Thoracic aorta (tissue), 2 donors: ENCODE measurements at places on chromosomes 4 and X. TPM values are rescaled to one million over a fixed set of nuclear protein-coding genes. Genes with fewer than 3 reads are reported as not detected.

Gene CLIC2
- total RNA-seq: 18.7 TPM

Gene RNF150
- total RNA-seq: 9.7 TPM

Gene ETDB
- total RNA-seq: not detected

Gene POF1B
- 0.81 TPM for total RNA-seq

Gene PAGE4
- not detected for total RNA-seq

Gene MAGEB10
- total RNA-seq: not detected

Gene ANKRD17
- 49.3 TPM for total RNA-seq

Gene RPL39
- 1,700 TPM for total RNA-seq

Gene NAP1L2
- total RNA-seq: 4.2 TPM

Gene TCEAL6
- not detected for total RNA-seq

Gene HSFX1
- total RNA-seq: 0.54 TPM

Gene WAS
- 8.5 TPM for total RNA-seq

Gene ENOX2
- total RNA-seq: 28.7 TPM

GRCh38 chrX:75781611-75782010 lies 3.4 kb downstream of the MAGEE2 start:
- H3K4me1 ChIP-seq: no peaks in the 10 kb centered on the region
- no peak for DNase-seq
- no peaks in the 10 kb centered on the region for H3K36me3 ChIP-seq
- H3K4me3 ChIP-seq: no peak overlapping the region

GRCh38 chrX:139844884-139845283 lies 88.0 kb downstream of the ATP11C start:
- no peak for DNase-seq
- no peak overlapping the region for H3K4me3 ChIP-seq
- H3K4me1 ChIP-seq: no peaks in the 10 kb centered on the region
- H3K36me3 ChIP-seq: no peaks in the 10 kb centered on the region
- H3K27me3 ChIP-seq: no peaks in the 10 kb centered on the region

DNA sequence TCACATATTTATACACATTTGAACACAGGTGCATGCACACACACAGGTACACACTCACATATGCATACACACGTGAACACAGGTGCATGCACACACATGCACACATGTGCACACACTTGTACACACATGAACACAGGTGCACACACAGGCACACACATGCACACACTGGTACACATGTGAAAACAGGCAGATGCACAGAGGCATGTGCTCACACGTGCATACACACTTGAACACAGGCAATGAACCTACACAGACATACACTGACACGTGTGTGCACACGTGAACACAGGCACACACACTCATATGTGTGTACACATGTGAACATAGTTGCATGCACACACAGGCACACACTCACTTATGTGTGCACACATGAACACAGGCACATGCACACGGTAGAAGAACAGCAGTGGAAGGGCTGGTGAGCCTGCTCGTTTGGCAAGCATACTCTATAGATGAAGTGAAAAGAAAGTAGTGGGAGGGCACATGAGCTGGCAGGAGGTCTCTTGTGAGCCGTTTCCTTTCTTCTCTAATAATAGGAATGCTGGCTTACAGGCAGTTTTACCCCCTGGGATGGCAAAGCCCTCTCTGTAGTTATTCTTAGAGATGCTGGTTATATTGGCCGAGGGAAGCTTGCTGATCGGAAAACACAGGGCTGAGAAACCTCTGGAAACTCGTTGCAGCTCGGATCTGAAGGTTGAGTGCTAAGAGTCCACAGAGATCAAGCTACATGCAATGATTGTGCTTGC lies 279.6 kb upstream of the CLNK start:
- no peaks in the 10 kb centered on the region for H3K36me3 ChIP-seq
- H3K27ac ChIP-seq: no peak overlapping the region
- H3K27me3 ChIP-seq: no peaks in the 10 kb centered on the region
- no peaks in the 10 kb centered on the region for H3K4me1 ChIP-seq

- H3K36me3 ChIP-seq: no peaks in the 10 kb centered on the region
- DNase-seq: no peak
- H3K4me3 ChIP-seq: no peak overlapping the region
These were observed 42.0 kb downstream of the USP26 start for GRCh38 chrX:133054761-133055405.

DNA sequence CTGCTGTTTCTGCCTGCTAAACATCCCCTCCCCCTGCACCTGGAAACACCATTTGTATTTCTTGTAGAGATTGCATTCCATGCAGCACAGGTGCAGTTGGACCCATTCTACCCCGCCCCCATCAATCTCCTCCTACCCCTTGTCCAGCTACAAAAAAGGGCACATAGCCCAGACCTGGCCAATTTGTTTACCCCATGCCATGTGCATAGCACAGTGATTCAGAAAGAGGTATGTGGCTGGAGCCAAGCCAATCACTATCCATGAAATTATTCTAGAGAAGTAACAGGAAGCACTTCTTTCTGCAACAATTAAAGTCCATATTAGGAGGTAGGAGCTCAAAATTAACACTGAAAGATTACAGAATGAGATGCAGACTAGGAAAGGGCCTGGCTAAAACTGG lies 20.2 kb upstream of the TMEM184C start:
- DNase-seq: no peak
- H3K27ac ChIP-seq: peak overlapping the region; percentile 48
- peaks cover 13% of the 10 kb centered on the region for H3K4me1 ChIP-seq
- no peaks in the 10 kb centered on the region for H3K36me3 ChIP-seq
- no peaks in the 10 kb centered on the region for H3K27me3 ChIP-seq

GRCh38 chrX:70124678-70125077 lies 8.6 kb upstream of the IGBP1 start:
- H3K4me1 ChIP-seq: no peaks in the 10 kb centered on the region
- H3K27me3 ChIP-seq: no peaks in the 10 kb centered on the region
- no peak overlapping the region for H3K27ac ChIP-seq
- H3K36me3 ChIP-seq: no peaks in the 10 kb centered on the region
- no peak overlapping the region for H3K4me3 ChIP-seq
- no peak for DNase-seq

DNA sequence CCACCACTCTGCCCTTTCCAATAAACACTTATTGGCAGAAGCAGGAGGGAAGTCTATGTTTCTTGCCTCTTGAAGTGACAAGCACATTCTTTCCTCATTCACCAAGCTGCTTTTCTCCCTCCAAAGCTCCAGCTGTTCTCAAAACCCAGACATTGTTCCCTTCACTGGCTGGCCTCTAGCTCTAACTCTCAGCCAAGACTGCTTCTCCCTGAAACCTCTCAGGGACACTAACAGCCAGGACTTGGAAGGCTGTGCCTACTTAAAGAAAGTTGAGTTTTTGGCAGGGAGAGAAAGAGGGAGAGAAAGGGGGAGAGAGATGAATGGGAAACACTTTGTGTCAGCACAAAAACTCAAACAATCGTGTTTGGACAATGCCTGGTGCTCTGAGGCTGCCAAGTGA lies 99.5 kb downstream of the COX18 start:
- no peaks in the 10 kb centered on the region for H3K36me3 ChIP-seq
- peak; percentile 5 for DNase-seq
- peak overlapping the region; percentile 75 for H3K27ac ChIP-seq
- peak overlapping the region; percentile 3 for H3K4me3 ChIP-seq

GRCh38 chr4:54233697-54234496 lies 4.8 kb downstream of the PDGFRA start:
- DNase-seq: no peak
- peaks cover 5% of the 10 kb centered on the region for H3K4me1 ChIP-seq
- H3K27ac ChIP-seq: peak overlapping the region; percentile 92

DNA sequence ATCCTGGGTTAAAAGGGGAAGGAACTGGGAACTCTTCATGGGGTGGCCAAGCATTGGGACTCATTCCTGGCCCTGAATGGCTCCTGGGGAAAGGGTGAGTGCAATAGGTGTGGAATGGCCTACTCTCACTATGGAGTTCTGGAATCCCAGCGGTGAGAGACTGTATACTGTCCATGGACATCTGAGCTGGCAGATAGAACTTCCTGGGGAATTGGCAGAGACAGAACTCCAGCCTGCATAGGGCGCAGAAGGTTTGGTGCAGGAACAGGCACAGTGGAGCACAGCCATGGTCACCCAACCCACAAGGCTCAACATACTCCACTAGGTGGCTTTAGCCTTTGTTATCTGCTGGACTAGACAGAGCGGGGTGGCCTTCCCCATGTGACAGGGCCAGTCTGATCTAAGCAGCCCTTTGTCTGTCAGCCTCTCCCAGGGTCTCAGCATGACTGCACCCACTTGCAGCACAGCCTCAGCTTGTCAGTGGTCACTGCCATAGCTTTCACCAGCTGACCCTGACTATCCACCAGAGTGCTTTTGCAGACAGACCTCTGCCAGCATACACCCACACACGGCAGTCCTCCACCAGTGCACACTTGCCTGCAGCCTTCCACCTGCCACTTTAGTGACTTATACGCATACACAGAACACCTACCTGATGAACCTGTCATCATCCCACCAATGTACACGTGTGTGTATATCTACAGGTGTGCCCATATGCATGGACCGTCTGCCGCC lies 48.4 kb downstream of the TECRL start:
- H3K4me1 ChIP-seq: no peaks in the 10 kb centered on the region
- no peaks in the 10 kb centered on the region for H3K27me3 ChIP-seq
- H3K36me3 ChIP-seq: no peaks in the 10 kb centered on the region
- no peak for DNase-seq
- H3K4me3 ChIP-seq: no peak overlapping the region

GRCh38 chr4:171812333-171812664 lies 905 bp upstream of the GALNTL6 start:
- no peak overlapping the region for H3K27ac ChIP-seq
- no peaks in the 10 kb centered on the region for H3K36me3 ChIP-seq

GRCh38 chr4:124331781-124332180 lies 380.8 kb downstream of the ANKRD50 start:
- no peaks in the 10 kb centered on the region for H3K27me3 ChIP-seq
- no peak overlapping the region for H3K4me3 ChIP-seq
- DNase-seq: no peak
- H3K27ac ChIP-seq: no peak overlapping the region
- no peaks in the 10 kb centered on the region for H3K36me3 ChIP-seq

GRCh38 chr4:1723131-1723801 lies 1.9 kb downstream of the TACC3 start:
- peaks cover 14% of the 10 kb centered on the region for H3K4me1 ChIP-seq
- H3K27me3 ChIP-seq: no peaks in the 10 kb centered on the region

DNA sequence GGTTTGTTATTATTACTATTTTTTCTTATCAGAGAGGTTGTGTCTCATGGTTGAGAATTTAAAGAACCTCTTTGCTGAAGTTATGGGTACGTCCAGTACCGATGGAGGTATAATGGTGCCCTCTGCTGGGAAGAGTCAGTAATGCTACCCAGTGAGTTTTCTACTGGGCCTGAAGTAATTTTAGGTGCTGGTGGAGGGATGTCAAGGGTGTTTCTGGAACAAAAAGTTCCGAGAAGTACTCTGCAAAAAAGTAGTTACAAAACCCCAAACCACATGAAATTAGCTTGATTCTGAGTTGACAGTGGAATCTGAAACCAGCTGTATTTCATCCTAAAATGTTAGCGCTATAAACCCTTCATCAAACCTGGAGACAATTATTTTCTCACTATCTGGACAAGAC lies 102.5 kb upstream of the MID1 start:
- no peaks in the 10 kb centered on the region for H3K36me3 ChIP-seq
- no peaks in the 10 kb centered on the region for H3K27me3 ChIP-seq
- H3K4me1 ChIP-seq: no peaks in the 10 kb centered on the region
- peak overlapping the region; percentile 33 for H3K4me3 ChIP-seq
- H3K27ac ChIP-seq: no peak overlapping the region

DNA sequence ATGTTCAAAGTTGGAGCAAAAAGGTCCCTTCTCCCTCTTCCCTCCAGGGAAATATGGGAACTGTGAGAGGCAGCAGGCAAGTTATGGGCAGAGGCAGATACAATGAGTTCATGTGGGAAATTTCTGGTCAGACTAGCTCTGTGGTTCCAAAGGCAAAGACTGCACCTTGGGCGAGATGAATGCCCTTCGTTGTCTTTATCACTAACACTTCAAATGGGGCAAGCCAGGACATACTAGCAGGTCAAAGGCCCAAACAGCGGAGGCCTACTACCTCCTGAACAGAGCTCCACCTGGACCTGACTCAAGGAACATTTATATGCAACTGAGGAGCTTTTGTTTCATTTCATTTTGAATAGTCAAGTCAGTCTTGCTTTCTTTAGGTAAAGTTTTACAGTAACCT lies 29.0 kb downstream of the SRPX2 start:
- no peaks in the 10 kb centered on the region for H3K4me1 ChIP-seq
- H3K4me3 ChIP-seq: no peak overlapping the region

GRCh38 chr4:5877392-5877791 lies 15.5 kb downstream of the CRMP1 start:
- no peaks in the 10 kb centered on the region for H3K27me3 ChIP-seq
- no peak overlapping the region for H3K27ac ChIP-seq
- no peak for DNase-seq
- no peak overlapping the region for H3K4me3 ChIP-seq

GRCh38 chr4:180560896-180561295 lies 1682.3 kb upstream of the TENM3 start:
- DNase-seq: no peak
- H3K27ac ChIP-seq: no peak overlapping the region
- H3K27me3 ChIP-seq: no peaks in the 10 kb centered on the region
- H3K36me3 ChIP-seq: no peaks in the 10 kb centered on the region
- H3K4me3 ChIP-seq: no peak overlapping the region

- no peak overlapping the region for H3K4me3 ChIP-seq
- H3K27me3 ChIP-seq: no peaks in the 10 kb centered on the region
- H3K4me1 ChIP-seq: no peaks in the 10 kb centered on the region
These were observed 338.1 kb downstream of the DHRSX start for GRCh38 chrX:2162695-2163094.

DNA sequence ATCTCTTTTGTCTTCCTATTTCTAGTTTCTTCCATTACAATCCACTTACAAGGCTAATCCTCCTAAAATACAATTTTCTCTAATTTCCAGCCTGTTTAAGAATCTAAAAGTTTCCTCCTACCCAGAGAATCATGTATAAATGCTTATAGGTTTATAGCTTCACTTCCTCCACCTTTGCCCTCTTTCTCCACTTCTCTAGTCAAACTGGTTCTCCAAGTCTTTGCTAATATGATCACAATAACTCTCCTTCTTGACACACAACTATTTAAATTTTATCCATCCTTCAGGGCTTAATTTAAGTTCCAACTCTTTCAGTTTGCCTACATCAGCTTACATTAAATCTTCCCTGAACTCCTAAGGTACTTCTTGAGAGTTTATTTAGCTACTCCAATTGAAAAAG lies 69.2 kb downstream of the RPS6KA6 start:
- no peak overlapping the region for H3K4me3 ChIP-seq
- H3K27ac ChIP-seq: no peak overlapping the region
- H3K36me3 ChIP-seq: peaks cover 3% of the 10 kb centered on the region
- H3K4me1 ChIP-seq: no peaks in the 10 kb centered on the region
- DNase-seq: no peak
- no peaks in the 10 kb centered on the region for H3K27me3 ChIP-seq

DNA sequence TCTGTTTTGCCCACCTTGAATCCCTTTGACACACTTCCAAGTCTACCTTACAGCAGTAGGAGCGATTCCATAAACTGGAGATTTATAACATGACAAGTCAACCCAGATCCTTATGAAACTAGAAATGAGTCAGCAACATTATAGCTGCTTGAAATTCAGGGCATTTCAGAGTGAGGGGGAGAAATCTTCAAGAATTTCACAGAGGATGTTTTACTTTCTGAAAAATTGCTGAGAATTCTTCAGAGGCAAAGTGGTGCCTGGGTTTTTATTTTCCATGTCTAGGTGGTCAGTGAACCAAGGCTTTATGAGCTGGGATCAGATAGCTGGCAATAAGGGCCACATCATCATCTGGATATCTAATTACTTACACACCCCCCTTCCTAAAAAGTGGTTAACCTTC lies 119.8 kb downstream of the PPARGC1A start:
- DNase-seq: no peak
- no peak overlapping the region for H3K27ac ChIP-seq
- no peaks in the 10 kb centered on the region for H3K4me1 ChIP-seq
- H3K27me3 ChIP-seq: no peaks in the 10 kb centered on the region
- H3K4me3 ChIP-seq: no peak overlapping the region

- H3K36me3 ChIP-seq: no peaks in the 10 kb centered on the region
- no peaks in the 10 kb centered on the region for H3K27me3 ChIP-seq
- H3K4me1 ChIP-seq: no peaks in the 10 kb centered on the region
- H3K4me3 ChIP-seq: no peak overlapping the region
These were observed 548.1 kb downstream of the PACRGL start for GRCh38 chr4:21248331-21248730.
